ENCODE measurements at places on chromosomes 7 and 10.

DNA sequence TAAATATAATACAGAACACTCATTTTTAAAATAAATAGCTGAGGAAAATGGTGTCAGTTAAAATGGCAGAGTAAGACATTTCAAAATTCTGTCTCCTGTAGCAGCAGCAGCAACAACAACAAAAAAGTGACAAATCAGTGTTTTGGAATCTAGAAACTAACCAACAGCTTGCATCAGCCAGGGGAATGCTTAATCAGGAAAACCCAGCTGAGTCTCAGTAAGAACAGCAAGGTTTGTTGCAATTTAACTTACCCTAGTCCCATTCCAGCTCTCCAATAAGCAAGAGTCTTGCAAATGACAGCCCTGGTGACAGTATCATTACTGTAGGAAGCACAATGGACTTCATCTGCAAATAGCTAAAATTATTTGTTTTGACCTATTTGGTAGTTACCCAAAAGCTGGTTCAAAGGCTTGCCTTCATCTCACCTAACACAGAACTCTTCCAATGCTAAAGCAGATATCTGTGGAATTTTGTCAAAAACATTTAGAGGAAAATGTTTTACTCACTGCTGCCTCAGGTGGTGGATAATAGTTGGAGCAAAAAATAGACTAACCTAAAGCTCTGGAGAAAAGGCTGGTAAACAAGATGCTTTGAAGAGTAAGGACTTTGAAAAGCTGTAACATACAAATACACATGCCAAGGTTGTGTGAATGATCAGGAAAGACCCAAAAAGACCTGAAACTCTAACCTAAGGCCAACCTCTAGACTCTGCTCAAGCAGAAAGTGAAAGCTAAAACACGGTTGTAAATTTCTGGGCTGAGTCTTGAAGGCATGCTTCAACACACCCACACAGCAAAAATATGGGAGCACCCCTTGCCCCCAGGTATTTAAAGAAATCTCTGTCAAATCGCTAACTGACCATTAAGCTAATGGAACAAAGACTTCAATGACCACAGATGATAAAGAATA, 9.9 kb upstream of the ARHGAP22 start:
- no peak for ATAC-seq

DNA sequence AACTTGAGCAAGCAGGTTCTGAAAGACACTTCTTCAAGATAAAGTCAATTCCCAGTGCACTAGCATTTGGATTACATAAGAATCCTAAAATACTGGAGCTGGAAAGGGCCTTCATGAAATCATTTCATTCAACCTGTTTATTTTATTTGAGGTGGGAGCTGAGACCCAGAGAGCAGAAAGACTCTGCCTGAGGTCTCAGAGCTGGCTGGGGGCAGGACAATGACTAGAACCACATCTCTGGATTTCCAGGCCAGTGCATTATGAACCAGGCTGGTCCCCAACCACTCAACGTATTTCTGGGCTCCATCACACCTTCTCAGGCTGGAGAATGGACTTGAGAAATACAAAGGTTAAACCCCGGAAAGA, 8.4 kb downstream of the ANXA11 start:
- no peak for ATAC-seq

DNA sequence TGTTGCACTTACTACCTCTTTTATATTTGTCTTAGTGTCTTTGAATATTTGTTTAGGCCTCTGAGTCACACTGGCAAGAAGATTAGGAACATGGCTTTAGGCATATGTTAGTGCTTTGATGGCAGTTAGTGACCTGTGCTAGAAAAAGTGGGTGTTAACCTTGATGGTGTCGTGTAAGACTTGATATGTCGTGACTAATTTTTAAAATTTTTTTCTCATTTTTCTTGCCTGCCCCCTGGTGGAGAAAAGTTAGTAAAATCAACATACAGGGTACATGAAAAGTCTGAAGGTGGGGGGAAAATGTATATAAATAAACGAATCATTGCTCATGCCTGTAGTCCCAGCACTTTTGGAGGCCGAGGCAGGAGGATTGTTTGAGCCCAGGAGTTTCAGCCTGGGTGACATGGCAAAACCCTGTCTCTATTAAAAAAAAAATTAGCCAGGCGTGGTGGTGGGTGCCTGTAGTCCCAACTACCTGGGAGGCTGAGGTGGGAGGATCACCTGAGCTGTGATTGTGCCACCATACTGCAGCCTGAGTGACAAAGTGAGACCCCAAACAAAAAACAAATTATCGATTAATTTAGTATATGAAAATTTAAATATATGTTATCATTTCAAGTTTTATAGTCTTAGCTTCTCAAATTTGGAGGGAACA, 44.6 kb downstream of the TAX1BP1 start:
- ATAC-seq: peak; percentile 74

DNA sequence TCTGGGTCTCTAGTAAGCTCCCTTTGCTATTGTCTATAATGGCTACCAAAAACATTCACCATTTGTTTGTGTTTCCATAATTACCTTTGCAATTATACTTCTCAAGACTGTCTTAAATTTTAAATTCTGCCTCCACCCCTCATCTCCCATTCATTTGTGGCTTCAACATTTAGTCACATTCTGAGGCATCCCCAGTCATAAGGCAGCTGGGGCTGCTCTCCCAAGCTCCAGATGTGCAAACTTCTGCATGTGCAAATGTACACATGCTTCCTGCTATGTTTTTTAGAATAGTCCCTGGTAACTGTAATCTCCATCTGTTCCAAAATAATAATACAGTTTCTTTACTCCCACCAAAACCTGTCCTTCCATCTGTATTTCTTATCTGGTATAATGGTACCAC, 97.3 kb downstream of the CDK6 start:
- peak; percentile 52 for ATAC-seq

DNA sequence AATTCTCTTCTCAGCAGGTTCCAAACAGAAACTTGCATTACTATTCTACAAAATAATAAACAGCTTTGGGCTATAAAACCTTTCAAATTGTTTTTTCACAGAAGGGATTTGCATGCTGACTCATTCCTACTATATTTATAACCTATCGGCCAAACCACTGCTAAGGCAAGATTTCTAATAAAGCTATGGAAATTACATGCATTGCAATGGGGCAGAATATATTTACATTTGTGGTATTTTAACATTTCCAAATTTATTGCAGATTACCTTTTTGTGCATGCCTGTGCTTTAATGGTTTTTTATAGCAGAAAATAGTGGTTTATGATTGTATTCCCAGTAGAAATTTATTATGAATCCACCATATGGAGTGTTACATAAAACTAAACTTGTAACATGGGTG, 69.0 kb upstream of the NPVF start:
- no peak for ATAC-seq

GRCh38 chr10:132248455-132249225, 59.1 kb downstream of the STK32C start:
- peak; percentile 62 for ATAC-seq
